ENCODE measurements at places on chromosomes 5 and 9.

DNA sequence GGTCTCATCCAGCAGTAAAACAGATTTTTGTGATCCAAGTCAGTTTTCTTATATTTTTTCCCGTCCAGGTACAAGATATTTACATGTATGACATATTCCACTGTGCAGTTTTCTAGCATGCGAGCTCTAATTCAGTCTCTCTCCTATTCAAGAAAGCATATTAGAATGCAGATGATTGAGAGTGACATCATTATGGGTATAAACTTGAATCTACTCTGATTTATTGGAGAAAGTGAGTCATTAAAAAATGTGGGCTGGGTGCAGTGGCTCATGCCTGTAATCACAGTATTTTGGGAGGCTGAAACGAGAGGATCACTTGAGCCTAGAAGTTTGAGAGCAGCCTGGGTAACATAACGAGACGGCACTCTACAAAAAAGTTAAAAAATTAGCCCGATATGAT is 6.2 kb downstream of the FER start:
- DNase-seq: peak; percentile 86

DNA sequence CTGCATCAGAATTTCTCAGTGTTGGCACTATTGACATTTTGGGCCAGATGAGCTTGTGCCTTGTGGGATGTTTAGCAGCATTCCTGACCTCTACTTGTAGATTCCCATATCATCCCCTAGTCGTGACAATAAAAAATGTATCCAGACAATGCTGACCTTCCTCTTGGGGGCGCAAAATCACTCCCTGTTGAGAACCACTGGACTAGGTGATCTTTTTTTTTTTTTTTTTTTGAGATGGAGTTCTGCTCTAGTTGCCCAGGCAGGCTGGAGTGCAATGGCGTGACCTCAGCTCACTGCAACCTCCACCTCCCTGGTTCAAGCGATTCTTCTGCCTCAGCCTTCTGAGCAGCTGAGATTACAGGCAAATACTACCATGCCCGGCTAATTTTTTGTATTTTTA is 22.6 kb downstream of the STXBP1 start:
- no peak for DNase-seq

GRCh38 chr5:173829826-173830225 is 58.3 kb upstream of the CPEB4 start:
- DNase-seq: peak; percentile 79

DNA sequence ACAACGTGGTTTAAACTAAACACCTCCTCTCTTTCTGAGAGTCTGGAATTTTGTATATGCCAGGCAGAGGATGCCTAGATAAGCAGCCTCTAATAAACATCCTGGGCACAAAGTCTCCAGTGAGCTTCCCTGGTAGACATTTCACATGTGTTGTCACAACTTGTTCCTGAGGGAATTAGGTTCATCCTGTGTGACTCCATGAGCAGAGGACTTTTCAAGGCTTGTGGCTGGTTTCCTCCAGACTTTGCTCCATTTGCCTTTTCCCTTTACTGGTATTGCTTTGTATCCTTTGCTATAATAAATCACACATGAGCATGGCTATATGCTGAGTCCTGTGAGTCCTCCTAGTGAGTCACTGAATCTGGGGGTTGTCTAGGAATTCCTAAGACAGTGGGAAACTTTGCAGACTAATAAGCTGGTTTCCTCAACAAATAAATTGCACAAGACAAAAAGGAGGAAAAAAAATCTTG is 77.4 kb downstream of the NR2F1-AS1 start:
- peak; percentile 91 for DNase-seq

Measured in bronchial epithelial cell (primary cell).